Natural killer cell treated with Interleukin-12 subunit alpha and Interleukin-12 subunit beta and Interleukin-15 and Interleukin-18, amount 100 ng/mL, for 72 hours (primary cell): ENCODE measurements at places on chromosomes 5 and 9. TPM values are rescaled to one million over a fixed set of nuclear protein-coding genes. Genes with fewer than 3 reads are reported as not detected.
A peak's percentile ranks its signal among the peaks of the same experiment; 100 is the strongest.

GRCh38 chr9:104854613-104855012 lies 73.3 kb downstream of the ABCA1 start:
- DNase-seq: no peak

- no peak for DNase-seq
Observed at GRCh38 chr5:55411876-55412275, 104.1 kb downstream of the MTREX start.

GRCh38 chr5:154755361-154756008 lies at the start of gene LARP1:
TSS of gene LARP1 (plus strand) at chr5:154755377. CDS start at chr5:154755758, 381 bp downstream.
- DNase-seq: peak; percentile 66

GRCh38 chr9:83466877-83467276 lies 71.3 kb downstream of the FRMD3 start:
- DNase-seq: no peak

DNA sequence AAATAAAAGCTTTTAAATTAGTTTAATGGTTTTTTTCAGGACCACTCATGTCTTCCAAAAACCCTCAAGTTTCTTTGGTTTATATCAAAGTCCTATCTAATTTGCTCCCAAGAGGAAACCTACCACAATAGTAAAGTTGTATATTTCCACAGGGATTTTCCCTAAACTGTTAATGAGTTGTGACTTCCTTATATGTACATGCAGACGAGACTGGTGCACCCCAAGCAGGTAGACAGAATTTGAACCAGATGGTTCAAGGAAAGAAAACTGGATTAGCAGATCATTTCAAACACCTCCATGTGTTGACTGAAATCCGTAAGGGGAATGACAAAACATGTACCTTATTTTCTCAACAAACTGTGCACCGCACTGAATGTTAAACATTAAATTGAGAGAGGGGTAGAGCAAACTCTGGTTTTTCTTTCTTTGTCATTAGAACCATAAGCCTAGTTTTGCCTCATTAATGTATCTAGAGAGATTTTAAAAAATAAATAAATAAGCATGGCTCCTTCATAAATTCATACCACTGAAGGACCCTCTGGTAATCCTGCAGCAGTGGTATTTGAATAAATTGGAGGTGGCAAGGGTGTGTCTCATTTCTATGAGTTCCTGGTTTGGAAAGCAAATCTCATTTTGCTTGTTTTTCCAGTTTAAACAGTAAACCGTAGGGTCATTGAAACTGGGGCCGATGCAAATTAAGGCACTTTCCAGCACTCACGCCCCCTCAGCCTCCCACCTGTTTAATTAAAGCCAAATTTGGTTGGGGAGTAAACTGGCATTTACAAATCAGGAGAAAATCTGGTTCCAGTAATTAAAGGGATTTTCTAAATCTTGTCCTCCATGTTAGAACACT lies 51.1 kb downstream of the ENC1 start:
- no peak for DNase-seq

Gene ZCCHC10
- total RNA-seq: 31.4 TPM

DNA sequence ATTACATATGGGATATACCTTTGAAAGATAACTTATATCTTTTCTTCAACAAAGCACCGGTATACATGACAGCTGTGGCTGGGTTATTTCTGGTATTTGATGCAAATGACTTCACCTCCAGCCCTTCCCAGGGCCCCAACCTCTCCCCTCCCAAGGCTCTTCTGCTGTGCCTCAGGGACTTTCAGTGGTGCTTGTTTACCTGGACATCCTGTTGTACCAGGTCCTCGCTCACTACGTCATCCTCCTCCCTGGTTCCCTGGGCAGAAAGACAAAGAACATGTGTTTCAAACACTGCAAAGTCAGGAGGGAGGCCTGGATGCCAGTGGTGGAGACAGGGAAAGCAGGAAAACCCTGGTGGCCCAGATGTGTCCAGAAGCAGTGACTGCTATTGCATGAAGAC lies 23.4 kb downstream of the ANXA6 start:
- DNase-seq: no peak

GRCh38 chr9:127905004-127905728 lies 5.8 kb upstream of the ST6GALNAC6 start:
- DNase-seq: peak; percentile 69

DNA sequence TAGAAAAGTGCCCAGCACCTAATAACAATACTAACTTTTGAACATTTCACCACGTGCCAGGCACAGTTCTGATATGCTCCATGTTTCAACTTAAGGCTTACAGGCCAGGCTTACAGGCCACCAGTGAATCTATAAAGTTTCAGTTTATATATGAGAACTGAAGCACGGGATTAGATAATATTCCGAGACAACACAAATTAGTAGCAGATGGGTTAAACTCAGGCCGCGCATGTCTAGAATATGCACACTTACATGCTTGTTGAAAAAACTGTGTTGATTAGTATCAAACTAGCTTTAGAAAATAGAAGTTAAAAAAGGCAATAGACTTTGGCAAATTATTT lies 587.9 kb downstream of the MTRR start:
- DNase-seq: no peak

Gene PDE6A
- not detected for total RNA-seq

DNA sequence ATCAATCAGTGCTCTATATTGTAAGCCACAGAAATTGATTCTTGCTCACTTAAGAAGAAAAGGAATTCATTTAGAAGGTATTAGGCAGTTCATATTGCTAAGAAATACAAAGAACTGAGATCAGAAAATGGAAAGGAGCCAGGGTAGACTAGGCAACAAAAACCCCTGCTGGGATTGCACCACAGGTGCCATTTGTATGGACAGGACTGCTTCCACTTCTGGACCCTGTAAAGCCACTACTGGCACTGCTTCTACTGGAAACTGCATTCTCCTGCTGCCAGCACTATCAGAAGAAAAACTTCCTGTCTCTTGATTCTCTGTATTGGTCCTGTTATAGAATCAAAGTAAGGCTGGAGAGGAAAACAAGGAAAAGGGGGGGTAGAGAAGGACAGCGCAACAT lies 45.9 kb downstream of the CERT1 start:
- no peak for DNase-seq

GRCh38 chr5:33319841-33320240 lies 120.9 kb upstream of the TARS1 start:
- DNase-seq: no peak

GRCh38 chr9:81563020-81563407 lies 126.3 kb downstream of the TLE1 start:
- DNase-seq: no peak

Gene PHF24
- not detected for total RNA-seq

GRCh38 chr5:135631391-135631790 lies 52.6 kb upstream of the CXCL14 start:
- no peak for DNase-seq

- DNase-seq: no peak
Observed at GRCh38 chr5:117296872-117297271, 722.2 kb upstream of the SEMA6A start.

- no peak for DNase-seq
Observed at GRCh38 chr9:97412626-97413385, 910 bp downstream of the TDRD7 start.

DNA sequence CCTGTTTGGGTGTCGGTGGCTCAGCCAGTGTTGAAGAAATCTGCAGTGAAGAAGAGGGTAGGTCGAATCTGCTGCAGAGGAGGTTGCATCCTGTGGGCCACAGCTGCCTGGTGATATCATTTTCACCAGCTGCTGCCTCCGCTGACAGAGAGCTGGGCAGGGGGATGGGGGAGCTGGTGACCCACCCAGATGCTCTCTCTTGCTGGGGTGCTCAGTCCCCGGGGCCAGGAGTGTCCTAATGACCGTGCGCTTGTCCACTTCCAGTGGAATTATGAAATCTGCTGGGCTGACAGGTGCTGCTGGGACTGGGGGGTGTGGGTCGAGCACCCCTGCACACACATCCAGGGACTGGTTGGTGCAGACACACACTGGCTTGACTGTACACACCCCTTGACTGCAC lies 83.2 kb upstream of the IRX4 start:
- DNase-seq: no peak

DNA sequence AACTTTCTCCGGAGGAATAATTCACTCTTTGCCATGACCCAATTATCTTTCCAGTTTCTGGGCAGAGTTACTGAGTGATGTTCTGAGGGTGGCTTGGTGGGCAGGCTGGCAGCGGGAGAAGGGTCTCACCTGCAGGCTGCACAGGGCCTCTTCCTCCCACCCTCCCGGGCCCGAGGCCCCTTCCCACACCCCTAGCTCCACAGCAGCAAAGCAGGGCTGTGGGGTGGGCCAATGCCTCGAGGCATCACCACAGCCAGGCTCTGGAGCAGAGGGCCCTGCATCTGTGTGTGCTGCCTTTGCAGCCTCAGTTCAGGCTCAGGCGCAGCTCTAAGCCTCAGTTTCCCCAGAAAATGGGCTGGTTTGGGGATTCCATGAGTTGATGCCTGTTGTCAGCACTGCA lies 120.2 kb upstream of the FOXD4L5 start:
- DNase-seq: no peak

Gene PCDH1
- 1.8 TPM for total RNA-seq

- DNase-seq: no peak
Observed at GRCh38 chr9:79857188-79857587, 285.4 kb downstream of the TLE4 start.

Gene C8G
- 2.5 TPM for total RNA-seq

DNA sequence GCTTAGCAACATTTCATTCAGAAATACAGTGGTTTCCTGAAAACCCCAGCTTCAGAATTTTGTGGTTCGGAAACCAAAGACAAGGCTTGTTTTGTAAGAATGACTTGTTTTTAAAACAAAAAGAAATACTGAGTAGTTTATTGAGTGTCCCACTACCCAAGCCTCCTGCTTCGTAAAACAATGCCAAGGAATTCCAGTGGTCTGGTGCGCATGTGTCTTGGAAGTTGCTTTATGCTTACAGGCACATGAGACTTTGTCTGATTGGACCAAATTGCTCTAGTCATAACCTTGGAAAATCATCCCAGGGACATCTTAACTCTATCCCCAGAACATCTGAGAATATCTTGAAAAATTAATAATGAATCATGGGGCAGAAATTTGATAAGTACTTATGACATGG lies 77.1 kb upstream of the FST start:
- DNase-seq: no peak

- no peak for DNase-seq
Observed at GRCh38 chr9:108130905-108131304, 641.3 kb upstream of the KLF4 start.

Gene FOXD4
- total RNA-seq: 0.22 TPM

DNA sequence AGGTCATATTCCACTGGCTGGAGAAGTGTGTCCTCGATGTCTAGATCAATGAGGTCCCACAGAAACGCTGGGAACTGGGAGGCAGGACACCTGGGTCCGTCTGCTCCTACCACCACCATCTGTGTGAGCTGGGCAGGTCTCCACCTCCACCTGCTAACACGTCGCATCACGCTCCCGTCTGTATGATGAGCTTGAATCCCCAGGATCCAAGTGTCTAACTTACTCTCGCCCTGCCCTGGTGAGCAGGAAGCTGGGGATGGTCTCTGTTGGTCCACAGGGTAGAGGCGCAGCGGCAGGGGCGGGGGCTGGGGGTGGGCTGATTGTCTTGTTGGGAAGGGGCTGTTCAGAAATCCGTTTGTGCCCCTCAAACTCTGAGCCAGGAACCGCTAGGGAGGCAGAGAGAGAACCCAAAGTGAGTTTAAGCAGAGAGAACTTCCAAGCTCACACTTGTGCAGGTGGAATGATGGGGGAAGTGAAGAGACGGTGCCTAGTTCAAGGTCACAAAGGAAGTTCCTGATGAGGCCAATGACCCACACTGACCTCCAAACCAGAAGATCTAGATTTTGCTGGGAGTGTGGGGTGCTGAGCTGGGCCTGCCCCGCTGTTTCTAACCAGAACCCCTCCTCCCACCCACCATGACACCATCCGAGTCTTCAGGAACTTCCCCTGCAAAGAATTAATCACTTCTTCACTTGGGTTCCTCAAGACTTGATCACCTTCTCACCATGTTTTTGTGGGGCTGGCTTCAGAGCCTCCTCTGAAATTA lies 21.1 kb downstream of the ORM2 start:
- no peak for DNase-seq

Gene MEIKIN
- total RNA-seq: not detected

- no peak for DNase-seq
Observed at GRCh38 chr9:76608575-76609273, 149.7 kb downstream of the GCNT1 start.

DNA sequence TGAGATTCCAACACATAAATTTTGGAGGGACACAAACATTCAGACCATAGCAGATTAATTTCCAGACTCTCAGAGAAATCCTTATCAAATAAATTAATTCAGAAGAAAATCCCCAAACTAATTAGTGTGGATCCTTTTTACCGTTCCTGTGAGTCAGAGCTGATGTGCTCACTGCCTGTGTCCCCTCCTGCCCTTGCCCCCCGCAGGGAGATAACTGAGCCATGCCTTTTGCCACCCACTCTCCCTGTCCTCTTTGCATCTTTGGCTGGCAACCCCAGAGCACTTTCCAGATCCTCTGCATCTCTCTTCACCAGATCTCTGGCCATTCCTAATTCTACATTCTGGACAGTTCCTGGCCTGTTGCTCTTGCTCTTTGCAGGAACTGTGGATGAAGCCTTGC lies 135.4 kb upstream of the MAP1B start:
- DNase-seq: no peak

GRCh38 chr5:143521846-143522400 lies 118.4 kb upstream of the NR3C1 start:
- no peak for DNase-seq

DNA sequence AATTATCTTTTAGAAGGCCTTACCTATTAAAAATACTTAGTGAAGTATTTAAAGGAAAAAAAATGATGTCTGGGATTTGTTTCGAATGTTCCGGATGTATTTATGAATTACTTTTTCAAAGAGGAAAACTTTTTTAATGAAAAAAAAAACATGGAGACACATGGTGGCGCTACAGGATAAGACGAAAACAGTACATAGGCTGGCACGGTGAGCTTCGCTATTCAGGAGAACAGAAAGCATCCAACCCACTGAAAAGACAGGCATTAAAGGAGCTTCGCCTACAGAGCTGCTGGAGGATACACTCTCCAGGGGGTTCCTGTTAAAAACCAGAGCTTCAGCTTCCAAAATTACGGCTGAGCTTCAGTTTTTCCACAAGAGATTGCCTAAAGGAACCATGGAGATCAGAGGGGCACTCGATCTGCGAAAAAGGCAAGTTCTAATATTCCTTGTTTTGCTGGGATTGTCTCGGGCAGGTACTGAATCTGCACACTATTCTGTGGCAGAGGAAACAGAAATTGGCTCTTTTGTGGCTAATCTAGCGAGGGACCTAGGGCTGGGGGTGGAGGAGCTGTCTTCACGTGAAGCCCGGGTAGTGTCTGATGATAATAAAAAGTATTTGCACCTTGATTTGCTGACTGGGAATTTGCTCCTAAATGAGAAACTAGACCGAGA lies at the start of gene PCDHB14:
Gene PCDHB14 (plus strand): TSS at position 232 of the 672 bp plus-strand sequence. CDS start 163 bp downstream, at position 395.
- DNase-seq: no peak
